ENCODE measurements at places on chromosomes 2 and 18.
A peak's percentile ranks its signal among the peaks of the same experiment; 100 is the strongest.

DNA sequence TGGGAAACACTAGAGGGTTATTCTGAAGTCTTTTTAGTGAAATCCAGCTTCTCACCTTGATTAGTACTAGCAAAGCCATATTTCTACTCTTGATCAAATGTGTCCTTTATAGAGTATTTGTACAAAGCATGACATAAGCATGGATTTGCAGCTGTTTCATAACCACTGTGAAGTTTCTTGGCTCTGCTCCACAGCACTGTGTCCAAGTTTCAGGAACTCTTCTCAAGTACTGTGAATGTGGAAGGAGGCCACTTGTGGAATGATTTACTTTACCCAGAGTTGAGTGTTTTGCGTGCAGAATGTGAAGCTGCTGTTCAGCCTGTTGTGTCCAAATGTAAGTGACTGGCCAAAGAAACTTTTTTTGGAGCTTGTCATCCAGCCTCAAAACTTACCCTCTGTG lies 16.2 kb upstream of the MAPRE2 start:
- peak; percentile 98 for DNase-seq

- no peak for DNase-seq
Measured at GRCh38 chr2:227407591-227408151, 19.9 kb upstream of the SCYGR1 start.

DNA sequence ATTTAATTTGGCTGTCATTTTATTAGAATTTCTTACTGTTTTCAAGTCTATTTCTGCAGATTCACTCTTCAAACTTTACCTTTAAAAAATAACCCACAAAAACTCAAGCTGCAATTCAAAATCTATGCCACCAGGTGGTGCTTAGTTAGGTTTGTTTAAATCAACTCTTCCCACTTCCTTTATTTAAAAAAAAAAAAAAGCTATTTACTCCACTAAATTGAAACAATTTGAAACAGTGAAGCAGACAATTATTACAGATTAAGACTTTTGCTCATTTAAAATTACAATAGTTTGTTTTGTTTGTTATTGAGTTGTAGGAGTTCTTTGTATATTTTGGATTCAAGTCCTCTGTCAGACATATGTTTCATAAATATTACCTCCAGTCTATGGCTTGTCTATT lies 300.0 kb downstream of the PDE11A start:
- peak; percentile 56 for DNase-seq

- DNase-seq, result peak; percentile 49
Measured at GRCh38 chr2:178865146-178865936, 58.1 kb upstream of the TTN start.

- no peak for DNase-seq
Measured at GRCh38 chr2:238235856-238236255, 4.0 kb downstream of the HES6 start.

GRCh38 chr2:26412091-26412673 lies 10.5 kb downstream of the DRC1 start:
- DNase-seq, result peak; percentile 14

DNA sequence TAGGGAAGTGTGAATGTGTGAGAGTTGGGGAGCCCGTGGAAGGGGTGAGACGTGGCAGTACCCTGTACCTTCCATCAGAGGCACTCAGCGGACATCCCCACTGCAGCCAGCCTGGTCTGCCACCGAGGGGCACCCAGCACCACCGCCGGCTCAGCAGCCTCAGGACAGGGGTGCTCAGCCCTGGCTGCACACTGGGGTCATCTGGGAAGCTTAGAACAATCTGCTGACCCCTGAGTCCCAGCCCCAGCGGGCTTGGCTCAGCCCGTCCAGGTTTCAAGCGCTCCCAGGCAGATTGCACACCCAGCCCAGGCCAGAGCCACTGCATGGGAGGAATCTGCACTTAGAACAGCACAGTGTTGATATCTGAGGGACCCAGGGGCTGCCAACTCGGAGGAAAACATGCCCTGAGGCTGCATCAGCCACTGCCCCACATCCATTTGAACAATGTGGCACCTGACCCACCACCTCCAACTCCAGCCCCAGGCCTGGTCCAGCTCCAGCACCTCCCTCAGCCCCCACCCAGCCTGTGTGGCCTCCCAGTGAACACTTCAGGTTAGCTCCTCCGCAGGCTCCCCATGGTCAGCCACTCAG lies 147.1 kb upstream of the OTOS start:
- DNase-seq, result no peak

DNA sequence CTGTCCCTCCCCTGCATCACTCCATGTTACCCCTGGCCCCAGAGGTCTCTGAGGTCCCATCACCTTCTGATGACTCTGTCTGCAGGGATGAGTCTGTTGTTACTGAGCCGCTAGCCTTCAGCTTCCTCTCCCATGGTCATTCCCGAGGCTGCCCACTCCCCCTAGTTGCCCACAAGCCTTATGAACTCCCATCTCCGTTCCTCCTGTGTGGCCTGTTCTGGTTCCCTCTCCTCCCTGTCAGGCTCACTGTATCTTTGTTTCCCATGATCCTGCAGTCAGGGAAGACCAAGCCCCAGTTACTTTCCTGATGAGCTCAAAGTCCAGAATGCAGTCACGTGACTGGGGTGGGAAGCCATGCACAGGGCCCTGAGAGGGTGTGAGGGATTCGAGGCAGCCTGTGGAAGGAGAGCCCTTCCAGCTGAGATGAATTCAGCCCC lies 39.5 kb downstream of the INPP4A start:
- no peak for DNase-seq

GRCh38 chr2:167018590-167018989 lies 130.3 kb downstream of the XIRP2 start:
- DNase-seq, result no peak

- DNase-seq, result peak; percentile 47
Measured at GRCh38 chr2:168722592-168722991, 79.8 kb upstream of the NOSTRIN start.

- peak; percentile 39 for DNase-seq
Measured at GRCh38 chr2:9800975-9801726, 42.1 kb upstream of the TAF1B start.

GRCh38 chr2:63767307-63767706 lies 74.4 kb upstream of the UGP2 start:
- DNase-seq, result no peak

DNA sequence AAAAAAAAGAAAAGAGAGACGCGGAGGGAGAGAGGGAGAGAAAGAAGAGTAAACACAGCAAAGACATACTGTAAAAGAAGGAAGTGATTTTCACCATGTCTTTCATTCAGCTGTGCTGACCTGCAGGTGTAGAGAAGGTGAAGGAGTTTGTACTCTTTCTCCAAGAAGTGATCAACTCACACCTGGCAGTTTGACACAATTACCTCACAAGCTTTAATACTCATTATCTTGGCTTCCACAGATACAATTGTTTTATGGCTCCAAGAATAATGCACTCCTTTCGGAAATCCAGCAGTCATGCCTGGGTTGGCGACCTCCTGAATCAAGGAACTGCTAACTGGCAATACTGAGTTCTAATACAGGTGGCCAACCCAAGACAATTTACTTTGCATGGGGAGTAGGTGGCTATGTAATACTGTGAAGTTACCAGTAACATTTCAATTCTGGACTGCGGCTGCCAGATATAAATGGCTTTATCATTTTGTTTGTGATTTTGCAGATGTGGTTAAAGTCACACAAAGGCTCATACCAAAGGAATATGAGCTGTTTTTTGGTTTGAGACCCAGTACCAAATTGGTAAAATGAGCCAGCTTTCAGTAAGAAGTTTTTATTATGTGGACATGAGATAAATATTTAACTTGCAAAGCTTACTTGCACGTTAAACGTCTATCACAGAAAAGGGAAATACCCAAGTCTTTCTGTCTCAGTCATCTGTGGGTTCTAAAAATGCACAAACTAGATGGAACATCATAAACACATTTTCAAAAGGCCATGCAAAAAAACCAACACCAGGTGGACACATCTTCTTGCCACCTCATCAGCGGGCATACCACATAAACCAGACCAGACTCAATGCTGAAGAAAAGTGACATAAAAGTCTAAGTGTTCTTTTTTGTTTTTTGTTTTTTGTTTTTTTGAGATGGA lies 69.3 kb downstream of the NCKAP5 start:
- no peak for DNase-seq

DNA sequence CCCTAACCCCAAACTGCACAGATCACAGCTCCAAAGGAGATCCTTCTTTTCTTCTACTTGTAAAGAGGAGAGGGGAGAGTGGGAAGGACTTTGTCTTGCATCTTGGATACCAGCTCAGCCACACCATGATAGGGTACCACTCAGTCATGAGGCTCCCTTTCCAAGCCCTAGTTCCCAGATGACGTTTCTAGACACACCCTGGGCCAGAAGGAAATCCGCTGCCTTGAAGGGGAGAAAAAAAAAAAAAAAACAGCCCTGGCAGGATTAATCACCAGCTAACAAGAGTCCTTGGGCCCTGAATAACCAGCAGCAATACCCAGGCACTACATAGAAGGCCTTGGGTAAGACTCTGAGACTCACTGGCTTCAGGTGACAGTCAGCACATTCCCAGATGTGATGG lies 36.9 kb downstream of the ST8SIA3 start:
- no peak for DNase-seq

GRCh38 chr2:126175222-126175621 lies 480.7 kb upstream of the GYPC start:
- DNase-seq, result no peak

- no peak for DNase-seq
Measured at GRCh38 chr2:230877759-230878598, 13.2 kb downstream of the ITM2C start.

- DNase-seq, result no peak
Measured at GRCh38 chr2:71609029-71609428, 155.7 kb downstream of the DYSF start.

DNA sequence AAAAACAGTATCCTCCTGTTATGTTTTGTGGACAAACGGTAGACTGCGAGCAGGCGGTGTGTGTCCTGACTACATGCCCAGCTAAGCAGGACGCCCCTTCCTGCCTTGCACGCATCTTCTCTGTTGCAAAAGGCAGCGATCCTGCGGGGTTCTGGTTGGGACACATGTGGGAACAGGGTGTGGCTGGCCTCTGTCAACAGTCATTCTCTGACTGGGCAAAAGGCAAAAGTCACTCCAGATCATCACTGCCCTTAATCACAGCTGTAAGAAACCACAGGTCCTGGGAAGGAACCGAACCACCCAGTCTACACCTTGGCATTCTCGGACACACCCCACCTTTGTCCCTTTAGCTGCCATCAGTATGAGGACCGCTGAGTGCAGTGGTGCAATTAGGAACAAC lies 44.3 kb upstream of the TMEM87B start:
- DNase-seq, result no peak

- DNase-seq, result no peak
Measured at GRCh38 chr18:2843146-2843545, 3.7 kb upstream of the EMILIN2 start.

DNA sequence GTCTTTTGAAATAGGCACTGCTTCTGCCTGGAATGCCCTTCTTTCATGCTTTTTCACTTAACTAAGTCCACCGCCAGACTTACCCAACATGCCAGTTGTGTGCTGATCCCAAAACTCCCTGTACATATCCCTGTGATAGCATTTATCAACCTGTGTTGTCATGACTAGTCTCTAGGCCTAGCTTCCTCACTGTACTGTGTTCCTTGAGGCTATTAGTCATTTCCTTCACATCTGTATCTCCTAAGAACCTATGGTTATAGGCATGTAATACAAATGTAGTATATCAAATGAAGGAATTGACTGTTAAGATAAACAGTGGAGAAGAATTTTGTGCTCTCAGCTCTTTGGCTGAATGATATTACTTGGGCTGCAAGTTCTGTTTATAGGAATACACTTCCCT lies 184.3 kb downstream of the CYRIA start:
- no peak for DNase-seq

- DNase-seq, result no peak
Measured at GRCh38 chr2:217807025-217807424, 195.8 kb downstream of the TNS1 start.

- DNase-seq, result peak; percentile 81
Measured at GRCh38 chr2:100260712-100261620, 61.3 kb downstream of the LONRF2 start.

- no peak for DNase-seq
Measured at GRCh38 chr2:144377914-144378313, 142.0 kb downstream of the ZEB2 start.

DNA sequence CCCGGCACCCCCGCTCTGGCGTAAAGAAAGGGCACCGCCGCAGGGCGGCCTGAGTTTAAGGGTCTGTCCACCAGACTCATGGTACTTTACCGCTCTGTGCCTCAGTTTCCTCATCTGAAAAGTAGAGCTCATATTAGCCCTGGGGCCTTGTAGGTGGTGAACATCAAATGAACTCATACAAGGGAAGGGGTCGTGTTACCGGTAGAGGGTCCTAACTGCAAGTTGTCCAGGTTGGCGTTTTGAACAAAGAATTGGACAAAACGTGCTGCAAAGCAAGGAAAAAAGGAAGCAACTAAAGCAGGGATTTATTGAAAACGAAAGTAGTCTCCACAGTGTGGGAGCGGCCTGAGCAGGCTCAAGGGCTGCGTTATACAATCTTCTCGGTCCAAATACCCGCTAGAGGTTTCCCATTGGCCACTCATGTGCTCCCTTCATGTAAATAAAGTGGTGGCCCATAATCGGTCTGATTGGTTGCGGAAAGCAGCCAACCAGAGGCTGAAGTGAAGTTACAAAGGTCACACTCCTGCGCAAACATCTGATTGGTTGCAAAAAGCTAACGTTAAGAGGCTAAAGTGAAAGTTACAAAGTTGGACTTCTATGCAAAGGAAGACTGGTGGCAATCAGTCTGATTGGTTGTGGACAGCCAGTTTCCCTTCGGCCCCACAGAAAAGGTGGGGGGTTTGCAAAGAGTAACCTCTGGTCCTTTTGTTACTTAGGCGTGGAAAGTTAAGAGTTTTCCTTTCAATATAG lies 80.7 kb upstream of the LDLRAD4 start:
- no peak for DNase-seq

DNA sequence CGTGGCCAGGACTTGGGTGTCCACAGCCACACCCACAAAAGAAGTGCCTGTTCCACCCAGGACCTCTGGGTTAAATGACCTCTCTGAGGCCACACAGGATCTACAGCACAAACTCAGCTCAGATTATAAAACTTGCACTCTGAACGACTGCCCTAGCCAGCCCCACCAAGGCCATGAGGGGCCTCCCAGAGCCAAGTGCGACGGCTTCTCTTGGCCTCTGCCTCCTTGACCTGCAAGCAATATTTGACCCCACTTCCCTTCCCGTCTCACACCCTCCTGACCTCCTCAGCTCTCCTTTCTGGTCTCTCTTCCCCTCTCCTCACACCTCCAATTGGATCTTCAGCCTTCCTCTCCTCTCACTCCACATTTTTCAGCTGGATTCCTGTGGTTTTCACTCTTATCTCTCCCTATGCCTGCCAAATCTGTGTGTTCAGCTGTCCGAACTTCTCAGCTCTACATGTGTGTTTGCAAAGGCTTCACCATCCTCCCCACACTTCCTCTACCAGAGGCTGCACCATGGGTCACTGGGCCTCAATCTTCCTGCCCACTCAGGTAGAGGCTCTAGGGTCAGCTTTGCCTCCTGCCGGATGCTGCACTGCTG lies 25.3 kb upstream of the STEAP3 start:
- DNase-seq, result peak; percentile 80

DNA sequence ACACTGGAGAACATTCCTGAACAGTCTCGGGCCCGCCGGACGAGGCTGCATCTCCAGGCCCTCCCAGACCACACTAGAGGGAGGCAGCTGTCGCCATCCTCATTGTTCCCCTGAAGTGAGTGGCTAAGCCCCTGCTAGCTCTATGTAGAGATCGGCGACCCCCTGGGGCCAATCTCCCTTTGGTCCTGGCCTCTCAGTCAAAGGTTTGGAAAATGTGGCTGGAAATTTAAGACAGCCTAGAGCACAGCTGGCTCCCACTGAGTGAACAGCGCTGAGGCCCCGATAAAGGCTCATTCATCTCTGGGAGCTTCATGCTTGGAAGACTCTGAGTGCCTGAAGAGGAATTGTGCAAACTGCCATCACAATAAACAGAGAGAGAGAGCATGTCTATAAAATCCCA lies 360.3 kb downstream of the CLIP4 start:
- DNase-seq, result no peak

GRCh38 chr2:166081131-166081632 lies 46.6 kb downstream of the SCN1A start:
- DNase-seq, result no peak

Measured in fibroblast of the aortic adventitia (primary cell).